Renal pelvis (tissue), 12 donors: ENCODE measurements at places on chromosomes 12 and 14. TPM values are rescaled to one million over a fixed set of nuclear protein-coding genes. Genes with fewer than 3 reads are reported as not detected.
A peak's percentile ranks its signal among the peaks of the same experiment; 100 is the strongest.

GRCh38 chr12:46963977-46964971 lies 115.1 kb upstream of the PCED1B start:
- DNase-seq = no peak

SNRPF gene
- 84.3 TPM for polyA plus RNA-seq

GLT8D2 gene
- 11.6 TPM for polyA plus RNA-seq

DNA sequence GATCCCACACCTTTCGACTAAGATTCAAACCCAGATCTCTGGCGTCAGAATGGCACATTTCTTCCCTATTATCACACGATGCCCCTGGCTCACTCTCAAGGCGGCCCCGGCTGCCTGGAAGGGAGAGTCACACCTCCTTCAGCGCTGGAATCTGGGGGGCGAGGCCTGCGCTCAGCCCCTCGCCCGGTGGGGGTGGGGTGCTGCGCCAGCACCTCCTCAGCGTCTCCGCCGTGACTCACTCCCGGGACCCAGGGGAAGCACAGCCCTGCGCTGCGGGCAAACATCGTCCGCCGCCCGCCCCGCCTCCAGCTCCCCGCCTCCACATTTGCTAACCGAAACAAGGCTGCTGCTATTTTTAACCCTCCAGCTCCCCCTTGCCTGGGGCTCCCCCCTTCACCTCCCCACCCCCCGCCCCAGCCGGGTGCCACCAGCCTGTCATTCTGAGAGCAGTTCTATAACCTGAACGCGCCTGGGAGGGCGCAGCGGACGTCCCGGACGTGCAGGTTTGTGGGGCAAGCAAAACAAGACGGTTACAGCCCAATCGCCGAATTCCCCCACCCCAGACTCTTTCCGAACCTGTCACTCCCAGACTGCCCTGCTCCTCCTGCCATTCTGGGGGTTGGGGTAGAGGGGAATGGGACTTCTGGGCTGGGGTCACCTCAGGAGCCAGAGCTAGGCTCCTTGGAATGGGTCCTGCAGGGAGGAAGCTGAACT lies 6.7 kb downstream of the HDAC7 start:
- peak; percentile 81 for DNase-seq

NTS gene
- 6.7 TPM for polyA plus RNA-seq

DNA sequence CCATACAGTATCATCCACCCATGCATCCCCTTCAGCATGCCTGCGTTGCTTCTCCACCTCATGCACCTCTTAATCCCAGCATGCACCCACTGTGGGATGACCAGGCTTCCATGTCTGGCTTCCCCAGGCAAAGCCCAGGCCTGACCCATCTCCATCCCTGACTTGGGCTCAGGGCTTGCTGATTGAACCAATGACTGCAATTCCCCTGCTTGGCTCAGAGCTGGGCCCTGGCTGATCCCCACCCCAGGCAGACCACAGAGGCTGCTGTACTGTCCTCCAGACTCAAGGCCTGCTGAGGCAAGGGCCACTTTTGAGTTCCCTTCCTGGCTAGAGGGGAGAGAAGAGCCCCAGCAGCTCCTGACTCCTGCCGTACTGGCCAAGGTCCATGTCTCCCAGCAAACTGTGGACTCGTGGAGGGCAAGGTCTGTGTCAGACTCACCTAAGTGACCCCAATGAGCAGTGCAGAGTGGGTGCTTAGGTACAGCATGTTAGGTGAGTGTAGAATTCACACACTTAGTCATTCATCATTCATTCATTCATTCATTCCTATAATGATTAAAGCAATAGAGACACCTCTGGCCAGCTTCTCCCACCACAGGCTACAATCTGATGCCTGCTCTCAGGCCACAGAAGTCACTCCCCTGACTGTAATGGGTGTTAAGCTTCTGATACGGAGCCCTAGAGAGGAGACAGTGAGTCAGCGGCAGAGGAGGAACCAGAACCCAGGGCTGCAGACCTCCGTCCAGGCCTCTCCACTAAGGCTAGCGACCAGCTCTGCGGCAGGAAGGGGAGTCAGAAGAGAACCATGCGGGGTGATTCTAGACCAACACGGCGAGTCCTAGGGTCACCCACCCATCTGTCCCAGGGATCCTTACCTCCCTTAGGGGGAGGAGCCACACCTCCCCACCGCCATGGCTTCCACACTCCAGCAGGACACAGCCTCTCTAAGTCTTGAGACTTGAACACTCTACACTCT lies 2.9 kb downstream of the BEGAIN start:
- DNase-seq = no peak

GRCh38 chr12:109496306-109496705 lies 18.9 kb downstream of the UBE3B start:
- no peak for DNase-seq

GRCh38 chr12:112838731-112839130 lies 47.2 kb downstream of the RPH3A start:
- no peak for DNase-seq

DNA sequence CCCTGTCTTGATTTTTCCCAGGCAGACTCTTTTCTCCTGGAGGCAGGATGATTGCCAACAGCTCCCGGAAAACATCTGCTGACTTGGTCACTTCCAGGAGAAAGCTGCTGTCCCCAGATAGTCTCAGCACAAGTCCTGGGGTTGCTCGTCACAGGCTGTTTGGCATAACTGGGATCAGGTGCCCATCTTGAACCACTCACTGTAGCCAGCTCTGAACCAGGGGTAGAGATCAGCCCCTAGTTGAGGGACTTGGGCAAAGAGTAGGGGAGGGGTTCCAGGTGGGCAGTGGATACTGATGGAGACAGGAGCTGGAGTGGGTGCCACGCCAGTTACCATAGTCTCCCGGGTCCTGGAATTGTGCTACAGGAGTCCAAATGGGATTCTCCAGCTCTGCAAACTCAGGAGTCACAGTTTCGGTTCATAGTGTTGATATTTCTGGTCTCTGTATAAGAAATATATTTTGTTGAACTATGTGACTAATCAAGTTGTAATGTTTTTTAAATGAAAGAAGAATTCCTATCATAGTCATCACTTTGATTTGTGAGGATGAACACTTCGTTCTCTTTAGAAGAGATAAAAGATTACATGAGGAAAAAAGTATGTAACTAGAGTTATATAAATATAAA lies 1154.5 kb downstream of the AACS start:
- DNase-seq = no peak

GRCh38 chr12:74250891-74251290 lies 286.7 kb upstream of the ATXN7L3B start:
- no peak for DNase-seq

HOXC6 gene
- polyA plus RNA-seq = 30.0 TPM

DNA sequence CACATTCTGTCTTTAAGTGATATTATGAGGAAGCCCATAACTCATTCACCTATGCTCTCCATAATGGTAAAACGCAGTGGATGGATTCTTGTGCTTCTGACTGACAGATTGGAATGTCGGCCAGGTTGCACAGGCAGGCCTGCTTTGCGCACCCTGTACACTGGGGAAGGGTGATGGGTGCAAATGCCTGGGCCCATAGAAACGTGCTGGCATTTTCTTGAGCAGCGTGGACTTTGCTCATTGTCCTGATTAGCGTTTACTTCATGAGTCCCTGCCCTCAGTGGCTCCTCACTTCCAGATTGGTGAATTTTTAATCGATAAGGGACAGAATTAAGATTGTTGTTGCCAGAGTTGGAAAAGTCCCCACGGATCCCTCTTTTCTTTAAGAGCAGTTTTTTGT lies 80.9 kb upstream of the TRAF3 start:
- no peak for DNase-seq

DNA sequence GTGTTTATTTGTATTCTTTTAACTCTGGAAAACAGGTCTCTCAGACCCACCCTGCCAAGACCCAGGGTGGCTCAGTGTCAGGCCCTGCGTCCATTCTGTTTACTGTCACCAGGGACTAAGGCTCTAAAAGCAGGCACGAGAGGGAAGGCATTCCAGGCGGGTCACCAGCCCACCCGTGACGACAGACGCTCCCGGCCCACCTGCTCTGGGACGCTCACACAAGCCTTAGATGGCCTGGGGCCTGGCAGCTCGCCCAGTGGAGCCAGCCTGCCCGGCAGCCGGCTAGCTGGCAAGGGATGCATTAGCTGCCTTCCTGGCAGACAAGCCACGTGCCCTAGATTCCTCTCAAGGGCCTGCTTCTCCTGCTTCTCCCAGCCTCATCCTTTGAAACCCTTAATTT lies 9.2 kb upstream of the NUAK1 start:
- no peak for DNase-seq

REP15 gene
- polyA plus RNA-seq = 4.6 TPM

GRCh38 chr12:129071362-129071761 lies 218.1 kb downstream of the GLT1D1 start:
- DNase-seq = no peak

GLS2 gene
- polyA plus RNA-seq = 1.5 TPM

IFNG gene
- not detected for polyA plus RNA-seq

GRCh38 chr12:34097213-34097612 lies 74.9 kb downstream of the ALG10 start:
- DNase-seq = no peak

DNA sequence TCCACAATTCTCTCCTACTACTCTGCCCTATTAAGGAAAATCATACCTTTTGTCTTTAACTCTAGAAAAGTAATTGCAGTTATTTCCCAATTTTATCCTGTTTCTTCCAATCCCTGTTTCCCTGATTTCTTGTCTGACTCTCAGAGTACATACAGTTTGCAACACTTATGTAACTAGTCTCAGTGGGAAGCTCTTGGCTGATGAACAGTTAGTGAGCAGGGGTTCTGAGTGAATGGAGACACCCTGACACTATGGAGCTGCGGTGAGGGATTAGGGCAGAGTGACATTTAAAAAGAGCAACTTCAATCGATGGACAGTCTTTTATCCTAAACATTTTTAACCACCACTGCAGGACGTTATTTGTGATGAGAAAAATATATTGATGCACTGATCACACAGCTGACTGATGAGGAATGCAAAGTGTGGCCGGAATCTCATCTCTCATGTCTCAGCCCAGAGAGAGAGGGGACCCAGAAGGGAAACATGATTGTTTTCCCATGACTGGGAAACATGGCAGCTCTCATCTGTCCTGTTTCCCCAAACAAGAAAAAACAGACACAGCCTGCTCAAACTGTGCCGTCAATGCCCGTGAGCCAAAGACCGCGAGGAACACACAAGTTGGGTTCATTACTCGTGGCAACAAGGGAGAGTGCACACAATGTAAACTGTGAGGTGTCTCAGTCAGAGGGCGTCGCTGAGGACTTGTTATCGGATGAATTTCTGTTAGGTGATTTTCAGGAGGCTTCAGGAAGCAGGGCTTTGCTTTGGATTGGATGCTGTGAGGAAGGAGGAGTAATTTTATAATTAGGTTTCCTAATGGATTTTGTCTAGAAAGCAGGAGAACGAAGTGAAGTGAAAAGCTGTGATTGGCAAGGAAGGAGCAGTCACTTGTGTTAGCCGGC lies 5.2 kb upstream of the SLC6A13 start:
- DNase-seq = no peak

KRT78 gene
- not detected for polyA plus RNA-seq

DNA sequence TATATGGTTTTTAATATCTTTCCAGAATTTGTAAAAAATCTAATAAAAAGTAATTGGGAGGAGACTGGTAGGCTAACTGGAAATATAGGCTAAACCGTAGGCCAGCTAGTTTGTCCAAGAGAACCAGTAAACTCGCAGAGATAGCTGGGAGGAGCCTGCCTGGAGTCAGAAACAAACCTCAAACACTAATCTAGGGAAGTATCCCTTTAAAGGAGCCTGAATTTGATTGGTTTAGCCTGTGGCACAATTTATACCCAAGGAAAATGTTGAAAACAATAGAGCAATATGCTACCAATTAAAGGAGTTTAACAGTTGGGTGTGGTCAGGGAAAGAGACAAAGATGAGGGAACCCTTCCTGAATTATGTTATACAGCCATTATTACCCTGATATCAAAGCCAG lies 109.6 kb downstream of the EML5 start:
- no peak for DNase-seq

FZD10 gene
- 3.0 TPM for polyA plus RNA-seq

- DNase-seq = no peak
Measured at GRCh38 chr12:31362759-31363415, 36.9 kb upstream of the SINHCAF start.

NRXN3 gene
- 7.8 TPM for polyA plus RNA-seq

DNA sequence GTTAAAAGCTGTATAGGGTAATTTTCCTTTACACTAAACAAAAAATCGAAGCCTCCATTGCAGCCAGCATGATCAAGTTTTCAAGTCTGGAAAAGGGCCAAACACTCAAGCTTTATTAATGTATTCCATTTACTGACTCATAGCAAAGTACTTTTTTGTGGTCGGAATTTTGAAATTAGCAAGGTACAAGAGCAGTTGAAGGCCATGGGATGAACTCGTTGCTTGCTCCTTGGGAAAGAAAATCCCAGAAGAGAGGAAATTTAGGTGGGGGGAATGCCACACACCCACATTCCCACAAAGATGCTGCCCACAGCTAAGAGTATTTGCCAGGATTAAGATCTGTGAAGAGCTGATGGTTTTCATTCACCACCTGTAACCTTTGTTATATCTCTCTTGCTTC lies 333.7 kb downstream of the EGLN3 start:
- no peak for DNase-seq

EML5 gene
- 2.8 TPM for polyA plus RNA-seq

DNA sequence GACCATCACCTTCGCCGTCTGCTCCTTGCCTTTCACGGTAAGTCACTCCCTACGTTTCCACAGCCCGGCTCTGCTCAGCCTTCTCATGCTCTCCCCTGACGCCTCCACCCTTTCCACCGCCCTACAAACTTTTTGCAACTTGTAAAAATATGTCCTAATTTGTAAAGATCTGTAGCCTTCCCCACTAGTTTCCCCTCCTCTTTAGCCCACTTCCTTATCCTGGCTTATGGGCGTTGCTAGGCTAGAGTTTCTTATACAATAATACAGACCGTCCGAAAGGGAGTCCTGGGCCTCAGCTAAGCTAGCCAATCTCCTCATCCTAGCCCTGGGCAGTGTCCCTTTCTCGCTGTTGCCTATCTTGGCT lies 1.2 kb downstream of the PTGER2 start:
- no peak for DNase-seq

KLRC1 gene
- 0.84 TPM for polyA plus RNA-seq

DNA sequence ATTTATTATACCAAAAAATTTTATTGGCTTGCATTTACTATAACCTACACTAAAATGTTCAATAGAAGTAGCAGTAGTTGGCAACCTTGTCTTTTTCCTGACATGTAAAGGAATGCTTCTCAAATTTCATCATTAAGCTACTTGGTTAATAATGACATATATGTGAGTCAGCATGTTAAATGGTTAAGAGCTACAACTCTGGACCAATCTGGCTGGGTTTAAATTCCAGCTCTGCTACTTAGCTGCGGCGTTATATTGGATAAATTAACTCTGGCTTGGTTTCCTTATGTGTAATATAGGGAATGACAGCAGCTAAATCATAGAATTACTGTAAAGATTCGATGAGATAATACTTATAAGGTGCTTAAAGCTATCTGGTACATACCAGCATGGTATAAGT lies 53.7 kb upstream of the OTOGL start:
- DNase-seq = no peak

CD163 gene
- polyA plus RNA-seq = 12.6 TPM

B3GNT4 gene
- 4.5 TPM for polyA plus RNA-seq

DNA sequence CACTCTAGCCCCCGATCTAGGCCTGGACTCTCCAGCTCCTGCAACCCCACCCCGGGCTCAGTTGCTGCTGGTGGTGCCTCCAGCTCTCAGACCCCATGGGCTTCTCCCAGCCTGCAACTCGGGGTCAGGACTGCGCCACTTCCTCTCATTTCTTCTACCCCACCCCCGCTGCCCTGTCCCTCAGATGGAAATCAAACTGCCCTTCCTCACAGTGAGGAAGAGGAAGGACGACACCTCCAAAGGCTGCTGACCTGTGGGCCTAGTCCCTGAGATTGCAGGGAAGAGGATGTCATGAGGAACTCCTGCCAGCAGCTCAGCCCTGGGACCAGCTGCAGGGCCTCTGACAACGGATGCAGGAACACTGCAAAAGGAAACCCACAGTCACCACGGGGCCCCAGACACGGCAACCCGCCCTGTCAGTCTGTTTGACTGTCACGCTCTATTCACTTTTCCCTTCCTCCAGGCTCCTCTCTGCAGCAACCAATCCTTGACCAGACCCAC lies 29.3 kb upstream of the PNMA1 start:
- no peak for DNase-seq
